ENCODE measurements at places on chromosomes 3 and 15.

GRCh38 chr15:66027268-66027805 lies 158.0 kb downstream of the RAB11A start:
- no peak for DNase-seq

DNA sequence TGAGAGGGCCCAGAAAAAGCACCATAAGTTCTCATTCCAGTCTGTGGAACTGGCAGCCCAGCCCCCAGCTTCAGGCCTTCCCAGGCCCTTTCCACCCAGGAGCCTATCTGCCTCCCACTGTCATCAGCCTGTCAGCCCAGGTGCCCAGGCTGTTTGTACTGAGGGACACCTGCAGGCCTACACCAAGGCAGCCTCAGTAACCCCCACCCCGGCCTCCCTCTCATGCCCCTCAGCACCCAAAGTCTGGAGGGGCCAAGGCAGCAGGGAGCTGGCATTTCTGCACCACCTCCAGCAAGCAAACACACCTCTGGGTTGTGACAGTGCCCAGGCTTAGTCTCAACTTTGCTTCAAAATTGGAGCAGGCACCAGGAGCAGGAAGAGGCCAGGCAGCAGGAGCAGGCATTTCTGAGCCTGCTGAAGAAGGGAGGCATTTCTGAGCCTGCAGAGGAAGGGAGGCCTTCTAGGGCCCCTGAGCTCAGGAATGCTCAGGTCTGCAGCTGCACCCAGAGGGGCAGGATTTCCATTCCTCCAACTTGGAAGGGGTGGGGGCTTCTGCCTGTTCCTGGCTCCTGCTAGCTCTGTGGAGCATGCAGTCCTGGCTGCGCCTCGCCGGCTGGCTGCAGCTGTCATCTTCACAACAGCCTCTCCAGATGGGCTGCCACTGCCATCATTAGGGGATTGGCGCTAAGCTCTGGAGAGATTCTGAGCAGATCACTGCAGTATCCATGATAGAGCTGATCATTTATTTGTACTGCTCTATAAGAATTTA lies 396.1 kb downstream of the UNC13C start:
- DNase-seq: no peak

- no peak for DNase-seq
These were observed 319.2 kb downstream of the SLC9A9 start for GRCh38 chr3:143529018-143529478.

DNA sequence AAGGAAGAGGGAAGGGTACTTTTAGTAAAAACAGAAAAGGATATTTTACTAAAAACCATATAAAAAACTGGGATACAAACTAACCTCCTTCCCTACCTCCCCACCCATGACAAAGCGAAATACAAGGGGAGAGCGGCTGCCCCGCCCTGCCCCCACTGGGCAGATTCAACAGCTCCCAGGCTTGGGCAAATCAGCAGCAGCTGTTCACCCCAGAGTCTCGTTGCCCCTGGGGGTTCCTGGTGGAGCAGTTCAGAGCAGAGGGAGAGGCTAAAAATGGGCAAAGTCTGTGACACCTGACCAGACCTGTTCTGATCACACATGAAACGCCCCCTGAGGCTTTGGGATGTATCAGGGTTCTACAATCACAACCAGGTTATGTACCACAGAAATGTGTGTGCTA lies 2.5 kb upstream of the ETFA start:
- DNase-seq: no peak

DNA sequence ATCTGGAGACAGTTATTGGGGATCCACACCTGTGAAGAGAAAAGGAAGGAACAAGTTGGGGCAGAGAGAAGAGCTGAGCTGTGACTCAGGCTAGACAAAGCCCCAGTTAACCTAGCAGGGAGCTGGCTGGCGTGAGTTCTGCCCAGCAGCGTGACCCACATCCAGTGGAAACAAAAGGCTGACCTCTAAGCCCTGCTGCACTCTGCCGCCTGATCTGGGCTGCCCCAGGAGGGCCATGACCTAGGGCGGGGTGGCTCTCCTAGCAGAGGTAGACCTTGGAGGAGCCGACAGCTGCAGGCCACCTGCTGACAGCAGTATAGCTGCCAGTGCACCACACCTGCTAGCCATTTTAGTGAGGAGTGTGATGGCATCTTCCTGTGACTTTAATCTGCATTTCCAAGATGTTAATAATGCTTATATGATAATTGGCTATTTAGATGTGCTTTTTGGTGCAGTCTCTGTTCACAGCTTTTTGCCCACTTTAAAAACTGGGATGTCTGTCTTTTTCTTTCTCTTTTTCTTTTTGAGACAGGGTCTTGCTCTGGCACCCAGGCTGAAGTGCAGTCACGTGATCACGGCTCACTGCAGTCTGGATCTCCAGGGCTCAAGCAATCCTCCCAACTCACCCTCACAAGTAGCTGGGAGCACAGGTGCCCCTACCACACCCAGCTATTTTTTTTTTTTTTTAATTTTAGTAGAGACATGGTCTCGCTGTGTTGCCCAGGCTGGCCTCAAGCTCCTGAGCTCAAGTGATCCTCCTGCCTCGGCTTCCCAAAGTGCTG lies 78.1 kb downstream of the LSM3 start:
- no peak for DNase-seq

DNA sequence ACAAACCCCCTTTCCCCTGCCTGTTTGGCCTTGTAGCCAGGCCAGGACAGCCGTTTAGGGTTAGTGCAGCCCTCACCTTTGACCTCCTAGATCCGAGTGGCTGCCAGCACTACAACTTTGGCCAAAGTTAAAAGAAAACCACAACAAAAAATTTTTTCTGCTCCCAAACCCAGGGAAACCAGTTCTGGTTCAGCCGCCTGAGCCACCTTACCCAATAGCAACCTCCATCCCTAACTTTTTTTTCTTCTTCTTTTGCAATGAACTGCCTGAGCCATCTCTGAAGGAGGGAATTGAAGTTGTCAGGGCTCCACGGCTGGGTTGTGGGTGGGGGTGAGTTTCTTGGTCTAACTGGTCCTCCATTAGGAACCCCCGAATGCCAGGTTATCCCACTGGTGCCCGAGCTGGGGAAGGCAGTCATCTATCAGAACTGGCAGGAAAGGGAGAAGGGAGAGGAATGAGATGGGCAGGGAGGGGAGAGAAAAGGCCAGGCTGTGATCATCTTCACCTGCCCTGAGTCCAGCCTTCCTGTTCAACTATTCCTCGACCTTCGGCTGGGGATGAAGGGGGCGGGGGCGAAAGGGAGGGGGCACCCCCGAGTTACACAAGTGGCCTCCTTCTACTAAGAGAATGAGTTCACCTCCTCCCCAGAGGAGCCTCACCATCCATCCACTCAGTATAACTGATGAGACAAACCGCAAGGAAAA lies 6.2 kb upstream of the NR2F2 start:
- DNase-seq: no peak

DNA sequence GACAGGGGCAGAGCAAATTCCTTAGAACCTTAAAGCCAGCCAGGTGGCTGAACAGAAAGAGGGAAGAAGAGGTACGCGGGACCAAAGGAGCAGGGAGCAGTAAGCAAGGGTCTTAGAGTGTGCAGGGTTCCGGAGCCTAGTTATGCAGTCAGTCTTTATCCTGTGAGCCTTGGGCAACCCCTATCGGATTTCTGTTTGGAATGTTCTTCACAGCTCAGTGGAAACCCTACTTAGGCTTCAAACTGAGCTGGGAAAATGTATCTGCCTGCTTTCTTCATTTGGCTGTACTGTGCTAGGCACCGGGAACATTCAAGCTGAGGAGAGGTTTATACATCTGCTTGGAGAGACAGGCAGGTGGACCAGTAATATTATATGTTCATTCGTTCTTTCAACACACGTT lies 37.1 kb downstream of the PSMD6 start:
- no peak for DNase-seq

DNA sequence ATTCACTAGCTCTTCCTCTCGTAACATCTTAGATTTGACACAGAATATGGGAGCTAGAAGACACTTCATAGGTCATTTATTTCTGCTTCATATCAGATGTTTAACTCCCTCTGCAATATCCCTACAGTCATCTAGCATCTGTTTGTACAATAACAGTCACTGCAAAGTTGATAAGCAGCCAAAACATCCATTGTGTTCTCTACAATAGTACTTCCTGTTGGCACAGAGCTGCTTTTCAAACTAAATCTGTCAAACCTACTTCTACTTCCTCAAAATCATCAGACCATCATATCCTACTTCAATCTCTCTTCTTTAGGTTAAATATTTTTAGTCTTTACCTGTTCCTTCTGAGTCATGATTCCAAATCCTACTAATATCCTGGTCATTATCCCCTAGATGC lies 233.2 kb downstream of the FGF12 start:
- no peak for DNase-seq

- no peak for DNase-seq
These were observed 499.4 kb downstream of the GBE1 start for GRCh38 chr3:81261996-81262395.

- no peak for DNase-seq
These were observed 432 bp upstream of the RAD54L2 start for GRCh38 chr3:51538115-51538458.

DNA sequence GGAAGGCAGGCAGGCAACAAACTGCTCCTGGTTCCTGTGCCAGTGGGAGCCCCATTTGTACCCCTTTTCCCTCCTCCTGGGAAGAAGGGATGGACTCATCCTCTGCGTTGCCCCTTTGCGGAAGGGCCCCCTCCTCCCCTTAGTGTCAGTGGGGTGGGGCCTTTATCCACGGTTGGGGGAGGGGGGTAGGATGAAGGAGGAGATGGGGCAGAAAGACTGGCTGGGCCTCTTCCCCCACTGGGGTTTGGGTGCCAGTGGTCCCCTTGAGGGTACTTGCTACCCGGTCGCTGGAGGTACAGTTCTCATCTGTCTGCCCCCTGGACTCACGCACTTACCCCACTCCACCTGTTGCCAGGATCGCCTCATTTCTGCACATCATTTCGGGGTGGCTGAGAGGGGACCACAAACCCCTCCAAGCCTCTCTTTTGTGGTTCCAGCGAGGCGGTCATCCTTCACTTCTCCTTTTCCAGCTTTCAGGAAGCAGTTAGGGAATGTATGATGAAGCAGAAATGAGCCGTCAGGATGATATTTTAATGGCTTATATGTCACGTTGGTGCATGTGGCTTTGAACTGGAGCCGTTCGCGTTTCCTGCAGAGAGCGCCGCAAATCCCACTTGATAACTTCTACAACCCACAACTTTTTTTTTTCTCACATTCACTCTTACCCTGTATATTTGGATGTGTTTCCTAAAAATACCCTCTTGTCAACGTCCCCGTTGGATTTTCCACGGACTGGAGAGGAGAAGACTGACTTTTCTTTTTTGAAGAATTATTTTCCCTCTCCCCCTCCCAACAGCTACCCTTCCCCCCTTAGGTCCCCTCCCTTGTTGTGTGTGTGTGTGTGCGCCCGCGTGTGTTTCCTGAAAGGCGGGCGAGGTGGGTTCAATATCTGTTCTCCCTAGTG lies at the start of gene ZIC4:
Gene ZIC4 (minus strand): TSS at position 516 of the 904 bp plus-strand sequence. CDS start 3,746 bp downstream, outside the sequence.
- no peak for DNase-seq

DNA sequence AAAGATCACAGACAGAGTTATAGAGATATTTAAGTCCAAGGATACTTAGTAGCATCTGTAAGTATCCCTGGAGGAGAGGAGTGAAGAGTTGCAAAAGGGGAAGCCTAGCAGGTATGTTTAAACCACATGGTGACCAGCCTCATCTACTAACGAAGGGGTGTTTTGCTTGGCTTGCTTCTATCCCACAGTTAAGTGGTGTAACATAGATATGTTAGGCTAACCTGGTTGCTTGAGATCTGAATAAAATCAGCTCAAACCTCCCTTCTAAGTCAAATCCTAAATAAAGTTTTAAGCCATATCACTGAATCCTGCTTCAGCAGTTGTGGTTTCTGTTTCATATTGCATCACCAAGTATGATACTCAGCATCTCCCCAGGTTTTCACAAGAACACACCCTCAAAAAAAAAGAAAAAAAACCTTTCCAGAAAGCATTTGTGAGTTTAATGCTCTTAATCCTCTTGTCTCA lies 880.2 kb downstream of the ROBO1 start:
- no peak for DNase-seq

- DNase-seq: no peak
These were observed 10.9 kb downstream of the RARB start for GRCh38 chr3:25438791-25439555.

- DNase-seq: no peak
These were observed 144.1 kb downstream of the LRRK1 start for GRCh38 chr15:101063212-101063611.

DNA sequence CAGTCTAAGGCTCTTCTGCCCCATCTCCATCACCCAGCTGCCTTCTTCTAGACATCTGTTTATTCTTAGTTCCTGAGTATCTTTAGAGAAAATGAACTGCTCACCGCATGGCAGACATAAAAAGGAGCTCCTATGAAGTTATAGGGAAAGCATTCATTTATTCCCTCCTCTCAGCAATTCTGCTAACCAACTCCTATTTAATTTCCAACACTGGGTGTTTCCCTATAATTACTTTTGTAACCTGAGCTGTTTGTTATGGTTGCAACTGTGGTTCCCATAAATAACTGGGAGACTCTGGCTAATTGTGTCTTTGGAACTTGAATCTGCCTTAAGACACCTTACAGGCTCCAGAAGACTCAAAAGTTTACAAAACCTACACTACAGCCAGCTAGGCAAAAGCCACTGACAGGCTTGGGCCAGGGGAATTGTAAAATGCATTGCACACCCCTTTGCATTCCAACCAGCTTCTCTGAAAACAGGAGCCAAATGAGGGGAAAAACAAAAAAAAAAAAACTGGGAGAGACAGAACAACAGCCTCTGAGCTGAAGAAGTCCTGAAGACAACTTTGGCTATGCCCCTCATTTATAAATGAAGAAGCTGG lies 231.5 kb upstream of the FEZF2 start:
- DNase-seq: no peak

DNA sequence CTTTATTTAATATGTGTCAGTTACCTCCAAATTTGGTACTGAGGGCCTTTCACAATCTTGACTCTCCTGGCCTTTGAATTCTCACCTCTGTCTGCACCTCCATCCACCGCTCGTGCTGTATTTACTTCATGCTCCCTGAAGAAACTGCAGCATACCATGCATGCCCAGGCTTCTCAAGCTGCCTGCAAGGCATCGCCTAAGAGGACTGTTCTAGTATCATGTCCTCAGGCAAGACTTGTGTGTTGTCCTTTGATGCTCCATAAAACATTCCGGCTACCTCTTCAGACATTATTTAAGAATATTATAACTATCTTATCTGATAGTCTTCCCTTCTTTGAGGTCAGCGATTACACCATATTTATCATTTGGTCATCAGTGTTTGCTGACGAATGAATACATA lies 682.5 kb downstream of the NR2F2 start:
- DNase-seq: no peak

DNA sequence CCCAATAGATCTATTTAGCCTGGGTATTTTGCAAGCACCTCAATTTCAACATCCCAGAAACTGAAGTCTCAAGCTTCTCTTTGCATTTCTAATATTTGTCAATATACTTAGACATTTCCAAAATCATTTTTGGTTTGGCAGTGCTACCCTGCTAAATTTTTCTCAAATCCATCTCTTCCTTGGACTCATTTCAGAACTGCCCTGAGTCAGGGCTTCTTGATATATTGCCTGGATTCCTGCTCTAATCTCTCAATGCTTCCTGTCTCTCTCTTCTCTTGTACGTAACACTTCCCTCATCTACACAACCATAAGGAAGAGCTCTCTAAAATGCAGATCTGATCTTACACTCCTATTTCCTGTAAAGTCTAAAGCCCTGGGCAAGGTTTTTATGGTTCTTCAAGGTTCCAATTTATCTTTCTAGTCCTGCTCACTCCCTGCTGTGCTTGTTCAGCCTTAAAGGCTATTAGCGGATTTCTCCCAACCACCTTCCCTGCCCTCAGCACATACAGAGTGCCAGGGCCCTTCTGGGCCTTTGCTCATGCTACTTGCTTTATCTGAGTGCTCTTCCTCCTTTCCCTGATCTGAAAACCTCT lies 53.0 kb upstream of the MME start:
- no peak for DNase-seq
